ENCODE measurements at places on chromosomes 16 and 17.

DNA sequence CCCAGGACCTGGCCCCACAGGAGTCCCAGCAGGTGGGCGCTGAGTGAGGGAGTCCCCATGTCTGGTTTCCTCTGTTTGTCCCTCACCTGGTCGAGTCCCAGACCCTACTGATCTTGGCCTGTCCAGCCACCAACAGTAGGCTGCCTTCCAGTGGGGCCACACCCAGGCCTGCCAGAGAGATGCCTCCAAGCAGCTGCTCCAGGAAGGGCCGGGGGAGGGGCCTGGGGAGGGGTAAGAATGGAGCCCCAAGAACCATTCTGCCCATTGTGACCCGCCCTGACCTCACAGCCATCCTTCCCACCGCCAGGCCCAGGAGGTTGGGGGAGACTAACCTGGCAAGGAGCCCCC is 736 bp downstream of the SPATA20 start:
- H3K27me3 ChIP-seq, result peaks cover 13% of the 10 kb centered on the region
- H3K4me1 ChIP-seq, result peaks cover 17% of the 10 kb centered on the region
- H3K27ac ChIP-seq, result peak overlapping the region; percentile 88
- peak overlapping the region; percentile 77 for H3K4me3 ChIP-seq
- H3K36me3 ChIP-seq, result no peaks in the 10 kb centered on the region

DNA sequence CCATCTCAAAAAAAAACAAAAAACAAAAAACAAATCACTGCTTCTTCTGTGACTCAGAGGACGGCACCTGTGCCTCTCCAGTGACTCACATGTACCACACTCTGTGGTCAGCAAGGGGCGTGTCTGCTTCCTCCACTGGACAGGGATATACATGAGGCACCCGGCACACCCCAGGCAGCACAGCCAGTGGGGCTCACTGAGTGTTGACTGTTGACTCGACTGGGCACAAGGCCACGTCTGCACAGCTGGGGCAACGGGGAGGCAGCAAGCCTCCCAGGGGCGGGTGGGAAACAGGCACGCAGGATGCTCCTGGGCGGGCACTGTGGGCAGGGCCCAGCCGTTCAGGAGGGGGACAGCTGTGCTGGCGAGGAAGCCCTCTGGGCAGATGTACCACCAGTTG is 64.1 kb downstream of the TIMM22 start:
- H3K36me3 ChIP-seq, result peaks cover 51% of the 10 kb centered on the region
- peaks cover 7% of the 10 kb centered on the region for H3K4me1 ChIP-seq
- no peak overlapping the region for H3K4me3 ChIP-seq
- H3K27me3 ChIP-seq, result no peaks in the 10 kb centered on the region
- H3K27ac ChIP-seq, result no peak overlapping the region
- DNase-seq, result peak; percentile 34

DNA sequence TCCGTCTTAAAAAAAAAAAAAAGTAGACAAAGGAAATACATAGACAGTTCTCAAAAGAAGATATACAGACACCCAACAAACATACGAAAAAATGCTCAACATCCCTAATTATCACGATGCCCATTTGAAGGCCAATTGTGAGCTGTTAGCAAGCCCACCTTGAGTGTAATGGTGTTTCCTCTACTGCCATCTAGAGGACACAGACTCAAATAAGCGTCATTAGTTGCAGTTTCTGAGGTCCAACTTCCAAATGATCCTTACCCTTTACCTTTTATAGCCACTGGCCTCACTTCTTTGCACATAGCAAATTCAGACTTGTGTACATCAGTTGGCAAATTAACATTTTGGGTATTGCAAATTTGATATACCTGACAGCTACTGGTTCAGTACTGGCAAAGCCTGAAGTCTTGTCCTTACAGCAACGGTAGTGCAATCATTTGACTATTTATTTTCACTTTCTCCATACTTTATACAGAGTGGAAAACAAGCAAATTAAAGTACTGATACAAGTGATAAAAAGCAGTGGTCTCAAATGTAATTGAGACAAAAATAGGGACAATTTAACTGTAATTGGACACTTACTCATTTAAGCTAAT is 536.3 kb upstream of the EEF2KMT start:
- no peak for DNase-seq
- H3K4me3 ChIP-seq, result no peak overlapping the region
- H3K27me3 ChIP-seq, result no peaks in the 10 kb centered on the region

GRCh38 chr17:80694992-80695912 is 150.6 kb downstream of the RPTOR start:
- peaks cover 54% of the 10 kb centered on the region for H3K4me1 ChIP-seq
- no peak for DNase-seq
- H3K36me3 ChIP-seq, result peaks cover 29% of the 10 kb centered on the region
- H3K4me3 ChIP-seq, result no peak overlapping the region
- H3K27me3 ChIP-seq, result no peaks in the 10 kb centered on the region

DNA sequence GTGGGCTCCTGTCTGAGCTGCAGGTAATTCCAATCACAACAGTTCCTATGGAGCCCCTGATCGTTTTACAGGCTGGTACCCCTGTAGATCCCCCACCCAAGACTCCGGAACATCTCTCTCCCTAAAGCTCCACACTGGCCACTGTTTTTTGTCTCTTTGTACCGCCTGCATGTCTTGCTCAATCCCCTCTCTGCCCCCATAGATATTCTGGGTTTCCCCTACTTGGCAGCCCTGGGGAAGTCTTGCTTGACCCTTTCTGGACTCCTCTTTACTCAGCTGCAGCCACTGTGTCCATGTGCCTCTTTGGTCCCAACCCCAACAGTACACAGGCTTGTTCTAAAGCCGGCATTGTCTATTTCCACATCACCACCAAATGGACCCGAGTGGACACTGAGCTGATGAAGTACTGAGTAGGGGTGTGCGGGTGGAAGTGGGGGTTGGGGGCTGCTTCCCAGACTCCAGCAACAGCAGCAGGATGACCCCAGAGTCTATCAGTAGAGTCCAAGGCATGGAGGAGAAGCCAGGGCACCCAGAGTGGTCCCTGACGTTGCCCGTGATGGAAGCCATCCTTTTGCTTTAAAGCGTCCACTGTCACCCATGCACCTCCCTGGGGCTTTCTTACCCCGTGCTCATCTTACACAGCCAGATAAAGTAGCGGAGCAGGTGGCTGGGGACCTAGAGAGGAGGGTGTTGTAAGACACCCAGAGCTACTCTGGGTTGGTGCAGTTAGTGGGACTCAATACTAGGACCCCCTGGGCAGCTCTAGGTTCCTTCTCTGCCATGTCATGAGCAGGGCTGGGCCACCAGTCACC is 6.4 kb downstream of the CD300LB start:
- H3K27ac ChIP-seq, result no peak overlapping the region
- H3K27me3 ChIP-seq, result peaks cover 16% of the 10 kb centered on the region
- H3K36me3 ChIP-seq, result no peaks in the 10 kb centered on the region

GRCh38 chr17:28926786-28927185 is 23.9 kb upstream of the DHRS13 start:
- no peak overlapping the region for H3K4me3 ChIP-seq
- H3K4me1 ChIP-seq, result peaks cover 55% of the 10 kb centered on the region
- DNase-seq, result no peak

DNA sequence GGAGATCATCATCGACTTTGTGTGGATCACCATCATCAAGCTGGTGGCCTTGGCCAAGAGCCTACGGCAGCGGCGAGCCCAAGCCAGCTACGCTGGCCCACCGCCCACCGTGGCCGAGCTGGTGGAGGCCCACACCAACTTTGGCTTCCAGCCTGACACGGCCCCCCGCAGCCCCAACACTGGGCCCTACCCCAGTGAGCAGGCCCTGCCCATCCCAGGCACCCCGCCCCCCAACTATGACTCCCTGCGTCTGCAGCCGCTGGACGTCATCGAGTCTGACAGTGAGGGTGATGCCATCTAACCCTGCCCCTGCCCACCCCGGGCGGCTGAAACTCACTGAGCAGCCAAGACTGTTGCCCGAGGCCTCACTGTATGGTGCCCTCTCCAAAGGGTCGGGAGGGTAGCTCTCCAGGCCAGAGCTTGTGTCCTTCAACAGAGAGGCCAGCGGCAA is 72.5 kb downstream of the COG7 start:
- DNase-seq, result no peak
- H3K36me3 ChIP-seq, result no peaks in the 10 kb centered on the region
- no peaks in the 10 kb centered on the region for H3K4me1 ChIP-seq
- no peaks in the 10 kb centered on the region for H3K27me3 ChIP-seq

GRCh38 chr17:31469959-31470358 is 78.5 kb downstream of the RAB11FIP4 start:
- peaks cover 50% of the 10 kb centered on the region for H3K4me1 ChIP-seq
- peak overlapping the region; percentile 74 for H3K27ac ChIP-seq
- H3K4me3 ChIP-seq, result no peak overlapping the region
- H3K27me3 ChIP-seq, result peaks cover 12% of the 10 kb centered on the region

DNA sequence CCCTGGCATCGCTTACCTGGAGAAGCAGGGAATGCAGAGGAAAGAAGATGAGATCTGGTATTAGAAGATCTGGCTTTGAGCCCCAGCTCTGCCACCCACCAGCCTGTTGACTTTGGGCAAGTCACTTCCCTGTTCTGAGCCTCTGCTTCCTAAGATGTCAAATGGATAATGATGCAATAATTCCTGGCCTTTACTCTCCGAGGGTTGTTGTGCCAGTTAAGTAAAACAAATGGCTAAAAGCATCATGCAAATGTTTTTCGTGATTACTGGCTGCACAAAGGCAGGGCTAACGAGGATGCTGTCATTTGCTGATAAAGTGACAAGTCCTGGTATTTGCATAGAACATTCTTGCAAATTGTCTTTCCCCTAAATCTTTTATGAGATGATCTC is 1.3 kb upstream of the ZNF821 start:
- H3K27me3 ChIP-seq, result peaks cover 19% of the 10 kb centered on the region
- no peak for DNase-seq
- H3K36me3 ChIP-seq, result no peaks in the 10 kb centered on the region
- peaks cover 40% of the 10 kb centered on the region for H3K4me1 ChIP-seq
- peak overlapping the region; percentile 43 for H3K27ac ChIP-seq
- H3K4me3 ChIP-seq, result peak overlapping the region; percentile 62

- no peaks in the 10 kb centered on the region for H3K36me3 ChIP-seq
- H3K27ac ChIP-seq, result no peak overlapping the region
- no peaks in the 10 kb centered on the region for H3K27me3 ChIP-seq
- no peaks in the 10 kb centered on the region for H3K4me1 ChIP-seq
Measured at GRCh38 chr17:16886655-16887322, 85.1 kb downstream of the TNFRSF13B start.

GRCh38 chr17:76434870-76435269 is 18.1 kb downstream of the UBE2O start:
- no peak overlapping the region for H3K4me3 ChIP-seq
- H3K27me3 ChIP-seq, result no peaks in the 10 kb centered on the region

- H3K27ac ChIP-seq, result no peak overlapping the region
- no peaks in the 10 kb centered on the region for H3K36me3 ChIP-seq
- H3K4me3 ChIP-seq, result no peak overlapping the region
- no peak for DNase-seq
- H3K4me1 ChIP-seq, result no peaks in the 10 kb centered on the region
- no peaks in the 10 kb centered on the region for H3K27me3 ChIP-seq
Measured at GRCh38 chr17:42081516-42082129, 16.6 kb downstream of the ZNF385C start.

DNA sequence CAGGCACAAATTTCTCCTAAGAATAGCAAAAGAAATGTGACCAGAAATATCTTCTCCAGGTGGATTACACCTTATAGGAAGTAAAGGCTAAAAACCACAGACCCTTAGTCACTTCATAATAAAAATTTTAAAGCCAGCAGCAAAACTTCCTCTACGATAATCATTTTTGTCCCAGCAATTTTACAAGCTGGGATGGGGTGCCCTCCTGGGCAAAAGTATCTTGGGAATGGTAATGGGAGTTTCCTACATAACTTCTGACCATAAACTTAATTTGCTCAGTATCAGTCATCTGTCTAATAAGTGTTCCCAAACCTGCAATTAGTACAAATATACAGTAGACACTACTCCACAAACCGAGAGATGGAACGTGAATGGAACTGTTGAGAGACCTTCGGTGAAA is 3.0 kb downstream of the PHF12 start:
- peaks cover 47% of the 10 kb centered on the region for H3K4me1 ChIP-seq

- no peaks in the 10 kb centered on the region for H3K27me3 ChIP-seq
- H3K4me3 ChIP-seq, result no peak overlapping the region
- H3K27ac ChIP-seq, result no peak overlapping the region
- H3K4me1 ChIP-seq, result no peaks in the 10 kb centered on the region
- no peaks in the 10 kb centered on the region for H3K36me3 ChIP-seq
- no peak for DNase-seq
Measured at GRCh38 chr16:23382279-23382678, 70.7 kb downstream of the COG7 start.

DNA sequence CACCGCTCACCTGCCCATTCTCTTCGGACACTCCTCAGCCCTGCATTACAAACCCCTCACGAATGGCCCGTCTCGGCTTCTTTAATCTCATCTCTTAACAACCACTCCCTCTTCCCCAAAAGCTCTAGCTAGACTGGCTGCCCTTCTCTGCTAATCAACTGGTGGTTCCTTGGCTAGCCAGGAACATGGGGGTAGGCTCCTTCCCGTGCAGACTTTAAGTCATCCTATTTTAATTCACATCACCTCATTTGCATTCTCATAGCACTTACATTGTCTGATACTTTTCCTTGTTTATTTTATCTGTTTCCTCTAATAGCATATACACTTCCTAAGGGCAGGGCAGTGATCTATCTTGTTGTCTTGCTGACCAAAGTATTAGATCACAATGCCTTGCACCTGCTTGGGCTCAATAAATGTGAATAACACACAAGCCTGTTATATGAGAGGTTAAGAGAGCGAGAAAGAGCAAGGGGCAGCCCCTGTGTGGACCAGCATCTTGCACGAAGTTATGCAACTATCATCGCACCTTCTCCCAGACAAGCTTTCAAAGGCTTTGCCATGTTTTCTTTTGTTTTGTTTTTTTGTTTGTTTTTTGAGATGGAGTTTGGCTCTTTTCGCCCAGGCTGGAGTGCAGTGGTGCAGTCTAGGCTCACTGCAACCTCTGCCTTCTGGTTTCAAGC is 9.8 kb downstream of the TP53 start:
- H3K27ac ChIP-seq, result no peak overlapping the region
- H3K36me3 ChIP-seq, result peaks cover 44% of the 10 kb centered on the region

DNA sequence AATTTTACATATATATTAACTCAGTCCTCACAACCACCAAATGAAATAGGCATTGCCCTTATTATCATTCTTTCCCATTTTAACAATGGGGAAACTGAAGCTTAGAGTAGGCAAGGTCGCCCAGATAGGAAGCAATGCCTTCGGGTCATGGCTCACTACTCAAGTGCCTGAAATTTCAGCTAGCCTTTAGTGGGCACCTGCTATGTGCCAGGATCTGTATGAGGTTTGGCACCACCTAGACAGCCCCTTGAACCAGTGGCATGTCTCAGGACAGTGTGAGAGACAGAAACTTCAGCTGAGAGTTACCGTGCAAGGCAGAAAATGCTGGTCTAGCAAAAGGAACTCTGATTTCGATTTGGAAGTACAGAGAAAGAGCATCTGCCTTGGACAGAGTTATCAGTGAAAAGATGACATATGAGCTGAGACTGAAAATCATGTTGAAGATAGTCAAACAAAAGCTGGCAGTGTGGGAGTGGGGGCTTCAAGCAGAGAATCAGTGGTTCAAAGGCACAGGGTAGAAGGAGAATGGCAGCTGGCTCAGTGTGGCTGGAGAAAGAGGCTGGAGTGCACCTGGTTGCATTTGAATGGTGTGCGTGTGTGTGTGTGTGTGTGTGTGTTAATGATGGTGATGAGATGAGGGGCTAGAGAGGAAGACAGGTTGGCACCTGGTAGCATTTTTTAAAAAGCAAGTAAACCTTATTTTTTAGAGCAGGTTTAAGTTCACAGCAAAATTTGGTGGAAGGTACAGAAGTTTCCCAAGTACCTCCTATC is 29.1 kb downstream of the CDH13 start:
- H3K27ac ChIP-seq, result peak overlapping the region; percentile 98
- H3K4me3 ChIP-seq, result peak overlapping the region; percentile 34
- peaks cover 22% of the 10 kb centered on the region for H3K36me3 ChIP-seq
- H3K4me1 ChIP-seq, result peaks cover 96% of the 10 kb centered on the region
- H3K27me3 ChIP-seq, result no peaks in the 10 kb centered on the region
